NCI-H1092 (cell line): ENCODE measurements at places on chromosomes 11 and 22.

DNA sequence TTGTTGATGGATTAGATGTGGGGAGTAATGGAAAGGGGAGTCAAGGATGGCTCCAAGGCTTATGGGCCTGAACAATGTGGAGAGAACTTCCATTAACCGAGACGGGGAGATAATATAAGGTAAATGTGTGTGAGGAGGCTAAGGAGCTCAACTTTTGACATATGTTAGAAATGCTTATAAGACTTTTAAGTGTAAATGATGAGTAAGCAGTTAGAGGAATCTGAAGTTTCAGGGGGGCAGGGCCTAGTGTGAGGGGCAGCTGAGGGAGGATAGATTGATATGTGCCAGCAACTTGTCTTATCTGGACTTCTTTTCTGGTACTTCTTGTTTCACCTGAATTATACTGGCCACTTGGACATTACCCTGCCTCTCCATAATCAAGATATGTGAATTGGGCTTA is 29.9 kb downstream of the ANKRD42 start:
- DNase-seq, result no peak

GRCh38 chr22:35568751-35569739 is 28.4 kb downstream of the RASD2 start:
- DNase-seq, result no peak

DNA sequence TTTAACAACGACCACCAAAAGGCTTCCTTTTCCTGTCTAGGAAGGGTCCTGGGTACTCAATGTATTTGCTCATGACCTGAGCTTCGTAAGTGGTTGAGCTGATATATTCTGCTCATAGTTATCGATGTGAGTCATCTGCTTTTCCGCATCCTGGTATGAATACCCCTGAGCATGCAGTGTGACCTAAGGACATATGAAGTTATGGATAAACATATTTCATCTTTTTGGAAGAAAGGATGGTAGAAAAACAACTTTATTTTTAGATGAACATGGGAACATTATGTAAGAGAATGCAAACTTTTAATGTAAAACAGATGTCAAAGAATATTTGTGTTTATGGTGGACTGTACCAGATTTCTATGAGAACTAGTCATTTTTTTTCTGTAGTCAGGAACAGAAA is 28.4 kb downstream of the TRPC6 start:
- DNase-seq, result no peak

DNA sequence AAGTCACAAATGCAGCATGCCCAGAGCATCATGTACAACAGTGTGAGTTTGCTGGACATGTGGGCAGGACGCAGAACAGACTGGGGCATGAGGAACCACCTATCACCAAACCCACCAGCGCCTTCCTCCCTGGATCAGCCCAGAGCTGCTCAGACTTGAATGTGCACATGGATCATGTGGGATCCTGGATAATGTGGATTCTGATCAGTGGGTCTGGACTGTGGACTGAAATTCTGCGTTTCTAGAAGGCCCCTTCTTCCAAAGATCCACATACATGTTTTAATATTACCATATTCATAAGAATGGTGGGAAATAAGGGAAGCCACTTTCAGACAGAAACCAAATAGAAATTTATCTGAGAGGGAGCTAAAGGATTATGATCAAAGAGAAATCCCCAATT is 85.6 kb upstream of the VPREB1 start:
- DNase-seq, result no peak

DNA sequence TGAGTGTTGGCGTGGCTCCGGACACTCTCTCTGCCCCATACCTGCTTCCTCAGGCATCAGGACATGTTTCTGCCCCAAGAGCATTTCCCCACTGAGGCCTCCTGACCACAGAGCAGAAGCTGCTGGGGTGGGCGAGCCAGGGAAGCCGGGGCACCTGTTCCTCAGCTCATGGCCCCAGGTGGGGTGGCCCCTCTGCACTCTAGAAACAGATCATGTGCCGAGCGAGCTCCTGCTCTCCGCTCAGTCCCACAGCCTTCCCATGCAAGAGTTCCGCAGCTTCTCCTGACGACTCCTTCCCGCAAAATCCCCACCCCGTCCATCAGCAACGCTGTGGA is 22.4 kb upstream of the PANX2 start:
- DNase-seq, result no peak

- DNase-seq, result peak; percentile 79
Measured at GRCh38 chr11:128630367-128631230, 43.2 kb upstream of the ETS1 start.

GRCh38 chr11:60121264-60121663 is 32.8 kb downstream of the MS4A2 start:
- no peak for DNase-seq

- no peak for DNase-seq
Measured at GRCh38 chr11:117179048-117179999, 781 bp downstream of the SIDT2 start.

- no peak for DNase-seq
Measured at GRCh38 chr11:61874853-61875252, 16.5 kb downstream of the FADS3 start.

DNA sequence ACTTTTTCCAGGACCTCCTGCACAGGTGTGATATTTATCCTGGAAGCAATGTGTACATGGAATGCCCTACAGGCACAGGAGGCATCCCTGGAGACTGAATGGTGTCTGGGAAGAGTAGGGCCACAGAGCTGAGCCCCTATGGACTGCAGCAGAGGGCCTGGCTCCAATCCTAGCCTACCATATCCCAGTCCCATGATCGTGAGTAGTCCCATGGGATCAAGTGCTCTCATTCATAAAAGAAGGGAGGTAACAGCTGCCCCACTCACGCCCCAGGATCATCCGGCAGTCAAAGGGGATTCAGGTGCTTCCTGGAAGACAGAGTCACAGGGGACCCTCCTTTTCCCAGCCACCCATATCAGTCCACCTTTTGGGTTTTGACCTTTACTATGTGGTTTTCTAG is 24.0 kb downstream of the ANKK1 start:
- DNase-seq, result peak; percentile 29

- no peak for DNase-seq
Measured at GRCh38 chr11:109553284-109553683, 131.3 kb downstream of the C11orf87 start.

DNA sequence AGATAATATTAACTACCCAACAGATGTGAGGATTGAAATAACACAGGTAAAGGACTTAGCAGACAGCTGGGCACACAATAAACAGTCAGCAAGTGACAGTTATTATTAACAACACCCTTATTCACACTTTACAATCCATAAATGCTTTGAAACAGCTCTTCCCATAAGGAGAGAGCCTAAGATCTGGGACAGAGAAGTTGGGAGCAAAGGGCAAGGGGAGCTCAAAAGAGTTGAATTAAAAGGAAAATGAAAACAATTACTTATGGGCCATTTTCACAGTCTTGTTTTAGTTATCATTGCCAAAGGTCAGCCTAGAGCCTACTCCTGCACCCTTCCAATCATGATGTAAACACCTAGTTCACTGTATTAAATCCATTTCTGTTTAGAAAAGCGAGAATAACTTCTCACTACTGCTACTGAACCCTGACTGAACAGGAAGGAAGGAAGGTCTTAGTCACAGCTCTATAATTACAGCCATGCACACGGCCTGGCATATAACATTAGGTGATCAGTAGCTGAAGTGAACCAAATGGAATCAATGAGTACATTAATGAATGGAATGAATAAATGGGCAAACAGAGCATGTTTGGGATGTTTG is 111.3 kb downstream of the PLEKHA7 start:
- no peak for DNase-seq

GRCh38 chr11:111112614-111113013 is 132.9 kb upstream of the POU2AF2 start:
- DNase-seq, result no peak

DNA sequence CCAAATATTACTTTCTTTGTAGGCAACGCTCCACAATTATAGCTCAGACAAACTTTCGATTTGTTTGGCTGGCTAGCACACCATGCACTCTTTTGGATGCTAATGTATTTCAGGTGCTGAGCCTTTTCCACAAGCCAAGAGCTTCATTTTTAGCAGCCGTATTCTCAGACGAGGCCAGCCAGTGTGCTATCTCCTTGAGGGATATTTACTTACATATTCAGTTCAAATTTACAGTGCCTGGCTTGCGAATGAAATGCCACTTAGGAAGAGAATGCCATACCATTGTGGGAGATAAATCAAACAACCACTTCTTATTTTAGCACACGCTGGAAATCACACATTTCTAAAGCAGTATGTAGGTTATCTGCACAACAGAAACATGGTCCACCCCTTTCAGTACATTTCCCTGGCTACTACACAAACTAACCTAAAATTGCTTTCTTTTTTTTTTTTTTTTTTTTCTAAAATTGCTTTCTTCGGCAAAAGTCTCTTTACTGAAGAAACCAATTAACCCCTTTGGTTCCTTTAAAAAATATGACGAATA is 236.9 kb downstream of the CADM1 start:
- peak; percentile 61 for DNase-seq

- no peak for DNase-seq
Measured at GRCh38 chr11:120137611-120138521, at the start of gene TRIM29. Gene TRIM29, minus strand, starts transcription at chr11:120138113. Its CDS starts 82 bp downstream, at chr11:120138031.

DNA sequence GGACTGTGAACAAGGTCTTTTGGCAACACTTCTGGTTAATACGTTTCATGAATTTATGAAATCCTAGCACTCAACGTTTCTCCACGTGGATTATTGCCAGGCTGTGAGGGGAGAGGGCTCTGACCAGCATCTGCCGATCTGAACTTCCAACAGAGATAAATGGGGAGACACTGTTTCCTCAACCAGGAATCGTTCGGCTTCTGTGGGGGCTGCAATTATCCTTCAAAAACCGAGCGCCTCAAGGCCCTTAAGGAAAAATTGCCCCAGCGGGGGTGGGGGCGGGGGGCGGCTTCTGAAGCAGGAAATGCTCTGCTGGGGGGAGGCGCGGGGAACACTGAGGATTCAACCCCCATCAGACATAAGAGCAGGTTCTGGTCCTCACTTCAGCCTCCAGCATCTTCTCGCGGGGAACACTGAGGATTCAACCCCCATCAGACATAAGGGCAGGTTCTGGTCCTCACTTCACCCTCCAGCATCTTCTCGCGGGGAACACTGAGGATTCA is 155.6 kb downstream of the BRD1 start:
- no peak for DNase-seq

DNA sequence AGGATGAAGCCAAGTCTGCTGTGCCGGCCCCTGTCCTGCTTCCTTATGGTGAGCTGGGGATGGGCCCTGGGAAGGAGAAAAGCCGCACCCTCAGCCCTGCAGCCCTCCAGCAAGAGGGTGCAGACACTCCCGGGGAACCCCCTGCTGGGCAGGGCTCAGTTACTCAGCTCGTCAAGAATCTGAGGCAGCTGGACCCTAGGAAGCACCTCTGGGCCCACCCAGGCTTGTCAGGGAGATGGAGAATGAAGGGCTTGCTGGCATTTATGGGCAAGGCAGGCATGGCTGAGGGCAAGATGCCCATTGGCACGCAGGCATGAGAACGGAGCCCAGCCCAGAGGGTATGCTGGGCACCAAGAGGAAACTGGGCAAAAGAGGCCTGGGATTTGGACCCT is 12.9 kb downstream of the RELT start:
- no peak for DNase-seq

DNA sequence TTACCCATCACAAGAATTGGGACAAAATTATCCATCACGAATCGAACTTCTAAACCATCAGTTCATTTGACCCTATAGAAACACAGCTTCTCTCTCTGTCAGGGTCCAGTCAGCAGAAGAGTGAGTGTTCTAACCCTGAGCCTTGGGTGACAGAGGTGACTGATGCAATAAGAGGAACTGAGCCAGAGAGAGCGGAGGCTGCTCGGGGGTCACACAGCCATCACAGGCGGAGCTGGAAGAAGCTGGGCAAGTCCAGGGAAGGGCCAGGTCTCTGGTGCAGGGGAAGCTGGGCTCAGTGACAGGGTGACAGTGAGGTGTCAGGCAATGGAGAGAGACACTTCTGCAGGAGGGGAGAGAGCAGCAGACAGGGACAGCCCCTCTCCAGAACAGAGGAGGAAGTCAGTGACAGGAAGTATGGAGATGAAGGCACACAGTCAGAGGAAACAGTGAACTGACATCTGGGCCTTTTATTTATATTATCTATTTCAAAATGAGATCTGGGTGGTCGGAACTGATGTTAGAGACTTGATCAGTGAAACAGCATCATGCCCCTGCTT is 184.0 kb upstream of the TBCEL start:
- DNase-seq, result no peak

GRCh38 chr22:49664891-49665290 is 162.8 kb downstream of the BRD1 start:
- DNase-seq, result no peak

DNA sequence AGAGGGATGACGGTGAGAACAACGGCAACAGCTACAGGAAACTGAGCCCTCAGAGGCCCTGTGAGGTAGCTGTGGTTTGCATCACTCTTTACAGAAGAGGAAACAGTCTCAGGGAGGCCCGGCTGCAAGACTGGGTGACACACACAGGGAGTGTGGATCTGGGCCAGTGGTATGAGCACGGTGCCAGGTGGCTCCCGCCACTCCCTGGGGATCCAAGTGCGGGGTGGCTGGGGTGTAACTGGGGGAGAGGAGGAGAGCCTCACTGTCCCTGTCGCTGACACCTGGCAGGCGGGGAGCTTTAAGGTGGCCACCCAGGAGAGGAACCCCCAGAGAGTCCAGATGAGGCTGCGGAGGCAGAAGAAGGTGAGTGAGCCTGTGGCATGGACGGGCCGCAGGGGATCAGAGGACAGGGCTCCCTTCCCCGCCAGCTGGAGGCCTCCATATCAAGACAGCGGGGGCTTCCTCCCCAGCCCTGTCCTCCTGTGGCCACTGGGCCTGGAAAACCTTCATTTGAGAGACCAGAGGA is 5.6 kb downstream of the RGL4 start:
- DNase-seq, result no peak

GRCh38 chr11:109884501-109884900 is 208.7 kb upstream of the ZC3H12C start:
- DNase-seq, result no peak

GRCh38 chr22:36328635-36329253 is 59.0 kb downstream of the MYH9 start:
- DNase-seq, result no peak

DNA sequence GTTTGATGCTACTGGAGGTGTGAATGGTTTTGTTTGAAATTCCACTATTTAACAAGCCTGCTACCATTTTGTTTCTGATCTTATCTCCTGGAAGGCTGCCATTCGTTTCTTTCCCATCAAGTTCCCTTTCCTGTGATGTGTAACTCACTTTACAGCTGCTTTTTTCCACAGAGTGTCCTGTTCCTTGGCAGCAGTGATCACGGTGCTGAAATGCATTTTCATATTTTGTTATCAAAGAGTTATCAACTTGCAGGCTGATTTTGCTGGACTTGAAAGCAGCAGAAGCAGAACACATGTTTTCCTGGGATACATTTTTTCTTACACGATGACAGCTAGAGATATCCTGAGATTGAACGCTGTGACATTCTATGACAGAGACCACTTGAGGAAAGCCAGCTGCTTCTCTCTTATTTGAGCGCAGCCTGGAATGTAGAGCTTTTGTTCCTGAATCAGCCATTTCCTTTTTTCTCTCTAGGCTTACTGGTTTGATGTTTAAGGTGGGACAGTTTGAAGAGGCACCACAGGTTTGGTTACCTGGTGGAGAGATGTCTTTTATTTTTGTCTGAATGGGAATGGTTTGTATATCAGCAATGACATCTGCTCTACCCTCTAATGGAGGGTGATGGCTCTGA is 34.7 kb downstream of the PRR14L start:
- DNase-seq, result no peak

- no peak for DNase-seq
Measured at GRCh38 chr22:39664485-39665200, 94.1 kb downstream of the CACNA1I start.

GRCh38 chr11:34145847-34146381 is 40.5 kb downstream of the NAT10 start:
- no peak for DNase-seq

- DNase-seq, result no peak
Measured at GRCh38 chr11:1453611-1454034, 33.0 kb downstream of the MOB2 start.
